ENCODE measurements at places on chromosomes 6 and 20.
A peak's percentile ranks its signal among the peaks of the same experiment; 100 is the strongest.

DNA sequence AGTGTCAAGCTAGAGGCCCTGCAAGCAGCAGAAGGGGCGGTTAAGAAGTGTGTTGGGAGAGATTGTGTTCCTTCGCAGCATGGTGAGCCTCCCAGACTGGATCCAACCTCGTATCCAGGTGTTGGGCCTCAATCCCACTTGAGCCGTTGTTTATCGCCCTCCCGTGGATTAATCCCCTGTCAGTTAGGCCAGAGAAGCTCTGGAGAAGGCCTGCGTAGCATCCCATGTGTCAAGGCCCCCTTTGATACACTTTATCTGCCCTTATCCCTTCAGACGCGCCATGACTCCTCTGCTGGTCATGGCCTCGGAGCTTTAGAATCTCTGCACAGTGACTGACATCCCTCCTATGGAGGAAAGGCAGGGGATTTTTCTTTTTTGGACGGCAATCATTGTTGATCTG, 181.0 kb downstream of the ZFP64 start:
- DNase-seq = no peak

GRCh38 chr6:115396112-115396906, 664.4 kb downstream of the FRK start:
- no peak for DNase-seq

- DNase-seq = peak; percentile 43
Observed at GRCh38 chr6:125165256-125165655, 11.7 kb downstream of the TPD52L1 start.

GRCh38 chr20:37226889-37227288, 34.7 kb downstream of the GHRH start:
- DNase-seq = peak; percentile 38

DNA sequence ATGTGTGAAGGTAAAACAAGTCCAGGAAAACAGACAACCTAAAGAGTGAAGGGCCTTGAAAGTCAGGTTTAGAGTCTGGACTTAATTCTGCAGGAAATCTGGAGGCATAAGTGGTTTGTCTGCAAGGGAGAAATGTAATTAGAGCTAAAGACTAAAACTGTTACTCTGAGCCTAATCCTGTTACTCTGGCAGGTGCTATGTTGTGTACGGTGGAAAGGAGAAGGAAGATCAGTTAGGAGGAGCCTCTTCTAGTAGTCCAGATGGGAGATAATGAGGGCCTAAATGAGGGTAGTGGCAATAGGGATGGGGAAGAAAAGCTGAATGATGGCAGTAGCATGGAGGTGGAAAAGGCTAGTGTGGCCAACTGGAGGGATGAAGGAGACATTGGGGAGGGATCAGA, 118.5 kb downstream of the PDSS2 start:
- DNase-seq = no peak

- DNase-seq = no peak
Observed at GRCh38 chr6:153976921-153977693, 61.9 kb upstream of the OPRM1 start.

DNA sequence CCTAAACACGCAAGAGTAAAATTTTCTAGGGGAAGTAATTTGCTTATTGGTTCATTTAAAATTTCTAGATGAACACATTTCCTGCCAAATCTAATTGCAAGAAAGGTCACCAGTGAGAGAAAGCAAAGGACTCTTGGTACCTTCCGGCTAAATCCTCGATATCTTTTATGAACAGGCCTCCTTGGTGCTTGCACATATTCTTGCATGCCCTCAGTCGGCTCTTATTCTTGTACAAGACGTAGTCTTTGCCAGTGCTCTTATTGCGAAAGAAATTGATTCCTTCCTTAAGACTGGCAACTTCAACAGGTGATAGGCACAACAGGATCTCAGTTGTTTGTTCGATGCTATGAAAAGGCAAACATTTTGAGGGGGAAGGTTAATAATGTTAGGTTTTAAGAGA, 141.7 kb upstream of the CARMIL1 start:
- no peak for DNase-seq

GRCh38 chr6:143093290-143093689, 32.6 kb downstream of the AIG1 start:
- no peak for DNase-seq

DNA sequence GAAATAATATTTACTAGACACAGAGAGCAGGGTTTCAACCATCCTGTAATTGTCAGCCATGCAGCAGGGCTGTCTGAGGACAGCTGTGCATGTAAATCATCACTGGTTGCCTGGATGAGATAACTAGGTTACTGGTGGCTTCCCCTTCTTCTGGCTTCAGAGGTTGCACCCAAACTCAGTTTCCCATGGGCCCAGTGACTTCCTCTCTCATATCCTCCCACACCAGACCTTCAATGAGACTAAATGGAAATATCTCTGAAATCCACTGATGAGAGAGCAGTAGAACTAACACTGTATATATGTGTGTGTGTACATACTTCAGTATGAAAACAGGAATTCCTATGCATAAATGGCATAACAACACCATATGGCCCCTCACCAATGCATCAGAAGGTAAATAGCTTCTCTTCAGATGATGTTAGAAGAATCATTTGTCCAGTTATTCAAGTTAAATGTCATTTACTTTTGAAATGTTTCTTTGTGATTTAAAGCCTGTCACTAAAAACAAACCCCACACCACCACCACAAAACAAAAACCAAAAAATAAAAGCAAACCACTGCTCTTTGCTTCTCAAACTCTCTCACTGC, 51.0 kb upstream of the IL20RA start:
- DNase-seq = no peak

- peak; percentile 80 for DNase-seq
Observed at GRCh38 chr6:111238464-111239119, 151.3 kb downstream of the SLC16A10 start.

GRCh38 chr6:57278570-57278969, 38.9 kb upstream of the PRIM2 start:
- DNase-seq = no peak

DNA sequence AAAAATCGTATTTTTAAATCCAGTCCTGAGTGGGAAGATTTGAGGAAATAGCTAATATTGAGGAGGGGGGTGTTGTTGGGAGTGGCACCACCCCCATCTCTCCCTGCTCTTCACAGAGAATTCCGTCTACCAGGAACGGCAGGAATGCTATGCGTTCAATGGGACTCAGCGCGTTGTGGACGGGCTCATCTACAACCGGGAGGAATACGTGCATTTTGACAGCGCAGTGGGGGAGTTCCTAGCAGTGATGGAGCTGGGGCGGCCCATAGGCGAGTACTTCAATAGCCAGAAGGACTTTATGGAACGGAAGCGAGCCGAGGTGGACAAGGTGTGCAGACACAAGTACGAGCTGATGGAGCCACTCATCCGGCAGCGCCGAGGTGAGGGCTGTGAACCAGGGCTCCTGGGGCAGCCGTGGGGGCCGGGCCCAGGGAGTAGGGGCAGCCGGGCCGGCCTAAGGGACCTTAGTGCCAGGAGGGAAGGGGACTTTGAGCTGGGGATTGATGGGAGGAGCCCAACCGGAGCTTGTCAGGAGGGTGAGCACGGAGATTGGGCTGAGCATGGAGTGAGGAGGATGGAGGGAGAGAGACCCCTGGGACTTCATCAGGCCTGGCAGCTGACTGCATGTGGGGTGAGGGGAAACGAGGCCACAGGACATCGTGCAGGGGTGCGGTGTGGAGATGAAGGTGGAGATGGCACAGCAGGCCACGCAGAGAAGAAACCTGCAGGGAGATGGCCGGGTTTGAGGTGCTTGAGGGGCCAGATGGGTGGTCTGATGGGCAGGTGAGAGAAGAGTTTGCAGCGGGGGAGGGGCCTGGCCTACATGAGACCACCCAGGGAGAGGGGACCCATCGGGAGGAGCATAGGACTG, 41.3 kb downstream of the HLA-DPB1 start:
- no peak for DNase-seq

DNA sequence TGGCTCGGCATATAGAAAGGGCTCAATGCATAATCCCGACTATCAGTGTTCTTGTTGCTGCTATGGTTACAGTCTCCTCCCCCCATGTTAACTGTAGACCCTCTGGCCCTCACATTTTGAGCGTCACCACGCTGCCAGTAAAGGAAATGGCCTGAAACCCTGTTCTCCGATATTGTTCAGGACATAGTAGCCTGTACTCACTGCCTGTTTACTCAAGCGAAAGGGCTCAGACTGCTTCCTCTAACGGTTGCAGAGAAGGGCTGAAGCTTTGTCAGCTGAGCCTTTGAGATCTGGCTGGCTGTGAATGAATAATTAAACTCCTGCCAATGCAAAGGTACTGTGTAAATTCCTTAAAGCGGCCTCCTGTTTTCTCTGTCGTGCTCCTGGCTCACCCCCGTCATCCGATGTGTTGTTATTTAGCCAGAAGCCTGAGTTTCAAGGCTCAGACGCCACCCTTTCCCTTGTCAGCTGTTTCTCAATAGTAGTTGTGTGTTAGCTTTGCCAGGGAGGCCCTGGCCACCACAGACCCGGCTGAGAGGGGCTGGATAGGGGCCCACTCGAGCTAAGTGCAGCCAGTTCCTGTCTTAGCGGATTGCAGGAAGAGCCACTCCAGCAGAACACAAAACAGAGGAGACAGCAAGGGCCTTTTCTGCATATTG, 31.2 kb upstream of the RALGAPA2 start:
- DNase-seq = no peak

GRCh38 chr6:42095094-42095493, 44.8 kb downstream of the TAF8 start:
- no peak for DNase-seq

- DNase-seq = no peak
Observed at GRCh38 chr6:83185096-83185495, 8.0 kb downstream of the PGM3 start.

DNA sequence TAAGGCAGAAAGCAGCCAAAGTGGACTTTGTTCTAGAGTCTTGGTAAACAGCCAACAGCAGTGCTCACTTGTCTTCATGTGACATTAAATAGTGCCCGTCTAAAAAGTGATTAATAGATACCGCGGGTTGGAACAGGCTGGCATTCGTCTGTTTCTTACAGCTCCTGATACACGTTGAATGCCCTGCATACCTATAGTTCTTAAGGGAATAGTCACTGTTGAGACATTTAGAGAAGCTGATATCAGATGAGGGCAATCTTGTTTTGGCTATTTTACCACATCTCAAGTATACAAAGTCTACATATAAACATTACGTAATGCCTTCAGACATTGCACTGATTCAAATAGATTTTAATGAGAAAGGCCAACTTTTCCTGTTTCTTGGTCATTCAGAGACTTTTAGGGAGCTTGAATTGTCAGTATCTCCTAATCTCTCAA, 374.9 kb upstream of the FLRT3 start:
- peak; percentile 82 for DNase-seq

- no peak for DNase-seq
Observed at GRCh38 chr6:129996387-129996786, 22.0 kb upstream of the L3MBTL3 start.

DNA sequence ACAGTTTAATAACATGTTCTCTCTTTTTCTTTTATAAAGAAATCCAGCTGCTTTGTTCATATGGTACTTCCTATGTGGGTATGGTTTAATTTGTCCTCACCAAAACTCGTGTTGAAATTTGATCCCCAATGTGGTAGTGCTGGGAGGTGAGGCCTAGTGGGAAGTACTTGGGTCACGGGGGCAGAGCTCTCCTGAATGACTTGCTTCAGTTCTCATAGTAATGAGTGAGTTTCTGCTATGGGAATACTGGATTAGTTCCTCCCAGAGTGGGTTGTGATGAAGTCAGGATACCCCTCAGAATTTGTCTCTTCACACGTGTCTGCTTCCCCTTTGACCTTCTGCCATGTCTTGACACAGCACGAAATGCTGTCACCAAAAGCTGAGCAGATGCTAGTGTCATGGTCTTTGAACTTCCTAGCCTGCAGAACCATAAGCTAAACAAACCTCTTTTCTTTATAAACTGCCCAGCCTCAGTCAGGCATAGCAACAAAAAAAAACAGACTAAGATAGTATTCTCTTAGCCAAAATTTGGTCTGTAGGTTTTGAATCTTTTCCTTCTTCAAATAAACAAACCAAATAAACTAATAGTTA, 87.8 kb upstream of the HS3ST5 start:
- DNase-seq = no peak

- DNase-seq = no peak
Observed at GRCh38 chr20:62837790-62838127, 20.9 kb downstream of the COL9A3 start.

- peak; percentile 57 for DNase-seq
Observed at GRCh38 chr6:16089232-16090062, 39.4 kb upstream of the MYLIP start.

GRCh38 chr6:129481706-129482105, 228.3 kb downstream of the ARHGAP18 start:
- peak; percentile 29 for DNase-seq

GRCh38 chr20:10758446-10758845, 84.6 kb upstream of the JAG1 start:
- DNase-seq = peak; percentile 47

DNA sequence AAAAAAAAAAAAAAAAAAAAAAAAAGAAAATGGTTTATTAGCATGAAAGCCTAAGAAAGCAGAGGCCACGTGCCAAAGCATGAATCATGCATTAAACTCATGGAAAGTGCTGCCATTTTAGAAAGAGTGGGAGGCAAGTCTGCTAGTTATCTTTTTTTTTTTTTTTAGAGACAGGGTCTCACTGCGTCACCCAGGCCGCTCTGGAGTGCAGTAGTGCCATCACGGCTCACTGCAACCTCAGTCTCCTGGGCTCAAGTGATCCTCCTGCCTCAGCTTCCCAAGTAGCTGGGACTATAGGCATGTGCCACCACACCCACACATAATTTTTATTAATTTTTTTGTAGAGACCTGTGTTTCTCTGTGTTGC, 5.2 kb downstream of the VWA7 start:
- peak; percentile 29 for DNase-seq

- DNase-seq = no peak
Observed at GRCh38 chr20:58714340-58714922, 21.8 kb downstream of the NPEPL1 start.

GRCh38 chr20:23084845-23085365, 1.2 kb downstream of the CD93 start:
- no peak for DNase-seq

- DNase-seq = no peak
Observed at GRCh38 chr20:39717936-39718335, 755.8 kb downstream of the DHX35 start.

DNA sequence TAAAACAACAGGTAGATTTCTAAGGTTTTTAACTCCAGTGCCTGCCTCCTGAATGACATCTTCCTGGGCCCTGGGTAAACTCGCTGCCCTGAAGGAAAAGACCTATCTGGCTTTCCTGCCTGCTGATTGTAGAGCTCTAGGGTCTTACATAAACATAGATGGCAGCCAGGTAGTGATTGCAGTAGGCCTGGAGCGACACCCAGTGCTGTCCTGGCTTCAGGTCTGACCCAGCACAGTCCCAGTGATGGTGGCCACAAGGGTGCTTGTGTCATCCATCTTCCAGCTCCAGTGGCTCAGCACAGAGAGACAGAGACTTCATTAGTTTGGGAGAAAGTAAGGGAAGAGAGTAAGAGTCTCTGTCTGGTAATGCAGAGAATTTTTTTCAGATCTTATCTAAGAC, 542.9 kb upstream of the IMPG1 start:
- DNase-seq = no peak

GRCh38 chr6:52697903-52698302, 27.0 kb downstream of the TMEM14A start:
- no peak for DNase-seq

GRCh38 chr20:38997622-38998021, 35.5 kb downstream of the DHX35 start:
- DNase-seq = no peak

- DNase-seq = no peak
Observed at GRCh38 chr6:86966271-86966670, 28.9 kb downstream of the HTR1E start.

GRCh38 chr6:107032051-107032450, 4.1 kb downstream of the MTRES1 start:
- no peak for DNase-seq

All from iris pigment epithelial cell (primary cell).